ENCODE measurements at places on chromosomes 4 and X.

GRCh38 chr4:163611182-163611581 is 116.7 kb downstream of the TMA16 start:
- DNase-seq, result no peak

DNA sequence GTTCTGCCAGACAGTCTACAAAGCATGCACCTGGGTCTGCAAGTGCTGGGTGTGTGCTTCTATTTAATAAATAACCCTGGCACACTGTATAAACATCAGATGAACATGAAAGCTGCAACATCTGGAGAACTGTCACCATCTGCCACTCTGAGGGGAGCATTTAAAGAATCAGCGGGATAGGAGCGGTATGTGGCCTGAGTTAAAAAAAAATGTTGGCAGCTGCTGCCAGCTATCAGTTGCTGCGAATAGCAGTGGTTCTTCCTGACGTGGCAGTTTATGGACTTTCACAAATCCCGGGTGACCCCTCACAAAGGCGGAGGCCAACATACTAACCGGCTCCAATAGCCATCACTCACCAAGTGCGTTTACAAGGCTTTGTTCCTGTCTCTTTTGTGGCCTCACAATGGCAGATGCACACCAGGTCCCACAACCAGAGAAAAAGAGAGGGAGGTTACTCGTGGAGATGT is 95.1 kb downstream of the RASL11B start:
- DNase-seq, result peak; percentile 68

- no peak for DNase-seq
These were observed 763 bp downstream of the ASB9 start for GRCh38 chrX:15269120-15269519.

- no peak for DNase-seq
These were observed 102.2 kb downstream of the SEL1L3 start for GRCh38 chr4:25760518-25761157.

- peak; percentile 95 for DNase-seq
These were observed 17.8 kb downstream of the SCD5 start for GRCh38 chr4:82780752-82781231.

DNA sequence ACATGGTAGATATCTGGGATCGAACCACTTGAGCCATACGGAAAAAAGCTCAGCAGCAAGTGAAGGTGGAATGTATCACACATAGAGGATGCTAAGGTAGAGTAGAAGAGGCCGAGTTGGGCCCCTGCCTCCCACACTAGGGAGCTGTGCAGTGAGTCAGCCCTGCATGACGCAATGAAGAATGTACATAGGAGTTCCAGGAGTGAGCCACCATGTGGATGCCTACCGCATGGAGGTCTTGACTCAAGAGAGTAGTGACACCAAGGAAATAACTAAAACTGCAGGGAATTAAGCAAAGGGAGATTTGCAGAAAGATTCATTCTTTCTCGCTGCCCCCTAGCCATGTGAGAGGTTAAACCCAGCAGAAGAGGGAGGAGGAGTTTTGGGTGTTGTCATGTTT is 389.6 kb upstream of the IGFBP7 start:
- no peak for DNase-seq

- no peak for DNase-seq
These were observed 18.5 kb downstream of the ADRA2C start for GRCh38 chr4:3784454-3785291.

DNA sequence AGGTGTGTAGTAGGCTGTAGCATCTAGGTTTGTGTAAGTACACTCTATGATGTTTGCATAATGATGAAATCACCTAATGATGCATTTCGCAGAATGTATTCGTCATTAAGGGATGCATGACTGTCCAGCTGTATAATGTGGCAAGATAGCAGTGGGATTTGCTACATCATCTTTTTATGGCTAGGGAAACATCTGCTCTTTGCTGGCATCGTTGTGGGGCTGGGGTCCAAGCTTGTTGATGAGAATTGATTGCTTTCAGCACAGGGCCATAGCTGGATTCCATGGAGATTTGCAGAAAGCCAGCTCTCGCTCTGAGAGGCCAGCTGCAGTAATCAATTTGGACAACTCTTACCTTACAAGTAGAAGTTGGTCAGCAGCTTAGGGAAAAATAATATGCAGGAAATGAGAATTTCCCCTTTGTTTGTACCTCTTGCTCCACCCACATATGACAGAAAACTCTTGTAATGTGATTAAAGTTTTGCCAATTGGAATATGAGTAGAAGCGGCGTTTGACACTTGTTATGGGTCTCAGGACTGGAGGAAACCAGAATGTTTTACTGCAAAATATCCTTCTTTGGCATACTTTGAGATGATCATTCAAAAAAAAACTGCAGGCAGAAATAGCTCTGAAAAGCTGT is 310.5 kb downstream of the RAPGEF2 start:
- no peak for DNase-seq

DNA sequence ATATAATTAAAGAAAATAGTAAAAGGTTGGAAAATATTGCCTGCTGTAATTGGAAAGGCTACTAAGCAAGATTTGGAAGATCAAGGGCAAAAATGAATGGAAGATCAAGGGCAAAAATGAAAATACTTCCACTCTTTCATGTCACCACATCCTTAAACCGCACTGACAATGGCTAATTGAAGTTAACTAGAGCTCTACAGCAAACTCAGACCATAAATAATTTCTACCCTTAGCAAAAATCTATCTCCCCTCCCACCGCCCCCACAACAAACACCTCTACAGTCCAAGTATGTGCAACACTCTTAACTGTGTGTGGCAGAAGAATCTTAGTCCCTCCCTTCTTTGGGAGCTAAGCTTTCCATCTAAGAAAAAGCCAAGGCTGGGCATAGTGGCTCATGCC is 27.1 kb downstream of the ATP11C start:
- DNase-seq, result no peak

- DNase-seq, result no peak
These were observed 12.2 kb upstream of the NKRF start for GRCh38 chrX:119618439-119618838.

DNA sequence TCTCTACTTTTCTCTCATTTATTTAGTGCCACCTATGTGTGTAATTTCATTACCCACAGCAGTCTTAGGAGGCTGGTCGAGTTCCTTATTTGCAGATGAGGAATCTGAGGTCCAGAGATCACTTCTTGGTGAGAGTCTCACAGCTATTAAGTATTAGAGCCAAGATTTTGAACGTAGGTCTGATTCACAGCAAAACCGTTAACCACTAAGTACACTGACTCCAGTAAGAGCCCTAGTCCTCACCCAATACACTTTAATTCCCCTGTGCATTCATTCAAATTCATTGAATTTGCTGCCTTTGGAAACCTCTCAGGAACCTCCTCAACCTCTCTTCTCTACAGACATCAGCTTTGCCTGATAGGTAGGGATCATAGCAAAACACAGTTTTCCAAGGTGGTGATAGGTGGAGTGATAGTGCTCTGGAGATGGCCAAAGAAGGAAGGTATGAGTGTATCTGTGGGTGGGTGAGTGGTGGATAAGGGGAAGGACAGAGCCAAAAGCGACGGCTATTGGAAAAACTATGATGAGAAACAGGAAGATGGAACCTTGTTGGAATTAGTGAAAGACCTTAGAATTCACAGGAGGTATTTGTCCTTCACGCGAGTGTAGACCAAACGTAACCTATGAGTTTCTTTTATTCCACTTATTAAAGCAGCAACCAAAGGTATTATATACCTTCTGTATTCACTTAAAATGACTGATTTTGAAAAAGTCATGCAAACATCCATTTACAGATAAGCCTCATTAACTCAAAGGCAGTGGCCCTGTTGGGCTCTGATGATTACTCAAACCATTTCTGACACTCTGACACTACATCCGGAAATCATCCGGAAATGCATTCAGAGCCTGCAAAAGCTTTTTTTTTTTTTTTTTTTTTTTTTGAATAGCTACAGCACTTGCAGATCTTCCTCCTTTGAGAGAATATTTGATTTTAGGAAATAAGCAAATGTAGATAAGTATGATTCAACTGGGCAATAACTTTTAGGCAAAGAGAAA is 6.3 kb downstream of the FMR1 start:
- DNase-seq, result no peak

DNA sequence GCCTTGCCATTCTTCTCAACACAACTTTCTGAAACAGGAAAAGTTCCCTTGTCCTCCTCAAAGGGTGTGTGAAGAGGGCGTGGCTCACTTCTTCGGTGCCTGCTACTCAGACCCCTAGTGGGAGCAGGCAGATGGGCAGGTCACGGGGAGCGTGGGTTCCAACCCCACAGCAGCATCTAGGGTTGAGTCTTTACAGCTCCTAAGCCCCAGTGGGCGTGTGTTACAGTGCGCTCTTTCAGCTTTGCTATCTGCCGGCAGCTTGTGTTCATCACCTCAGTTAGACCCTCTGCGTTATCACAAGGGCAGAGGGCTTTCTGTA is 57.5 kb upstream of the KLF3 start:
- DNase-seq, result no peak

DNA sequence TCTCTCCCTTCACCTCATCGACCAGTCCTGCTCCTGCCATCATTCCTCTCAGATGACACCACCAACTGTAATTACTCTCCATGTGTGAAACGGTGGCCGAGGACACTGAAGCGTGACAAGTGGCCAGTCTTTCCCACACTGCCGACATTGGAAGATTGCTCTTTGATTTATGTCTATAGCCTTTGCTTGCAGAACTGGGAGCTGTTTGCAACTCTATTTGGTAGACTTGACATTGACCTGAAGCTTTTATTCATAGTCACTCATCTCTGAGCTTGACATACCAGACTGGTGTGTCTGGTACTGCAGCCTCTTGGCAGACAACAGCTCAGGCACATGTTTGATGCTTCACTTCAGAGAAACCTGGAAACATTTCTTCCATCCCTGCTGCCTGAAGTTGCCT is 121.8 kb upstream of the GALNT7 start:
- no peak for DNase-seq

- DNase-seq, result no peak
These were observed 9.3 kb upstream of the TBC1D19 start for GRCh38 chr4:26574563-26574962.

DNA sequence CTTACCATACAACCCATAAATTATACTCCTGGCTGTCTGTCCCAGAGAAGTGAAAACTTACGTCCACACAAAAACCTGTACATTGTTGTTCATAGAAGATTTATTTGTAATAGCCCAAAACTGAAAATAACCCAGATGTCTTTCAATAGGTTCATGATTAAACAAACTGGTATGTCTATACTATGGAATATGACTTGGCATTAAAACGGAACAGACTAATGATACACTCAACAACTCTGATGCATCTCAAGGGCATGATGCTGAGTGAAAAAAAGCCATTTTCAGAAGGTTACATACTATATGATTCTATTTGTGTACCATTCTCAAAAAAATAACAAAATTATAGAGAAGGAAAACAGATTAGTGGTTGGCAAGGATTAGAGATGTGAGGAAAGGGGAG is 11.6 kb upstream of the MND1 start:
- DNase-seq, result no peak

- no peak for DNase-seq
These were observed 48.0 kb upstream of the SOD3 start for GRCh38 chr4:24747234-24747975.

GRCh38 chrX:36803151-36803550 is 205.0 kb upstream of the FAM47C start:
- no peak for DNase-seq

- DNase-seq, result no peak
These were observed 687.0 kb upstream of the EPHA5 start for GRCh38 chr4:66357316-66357715.

DNA sequence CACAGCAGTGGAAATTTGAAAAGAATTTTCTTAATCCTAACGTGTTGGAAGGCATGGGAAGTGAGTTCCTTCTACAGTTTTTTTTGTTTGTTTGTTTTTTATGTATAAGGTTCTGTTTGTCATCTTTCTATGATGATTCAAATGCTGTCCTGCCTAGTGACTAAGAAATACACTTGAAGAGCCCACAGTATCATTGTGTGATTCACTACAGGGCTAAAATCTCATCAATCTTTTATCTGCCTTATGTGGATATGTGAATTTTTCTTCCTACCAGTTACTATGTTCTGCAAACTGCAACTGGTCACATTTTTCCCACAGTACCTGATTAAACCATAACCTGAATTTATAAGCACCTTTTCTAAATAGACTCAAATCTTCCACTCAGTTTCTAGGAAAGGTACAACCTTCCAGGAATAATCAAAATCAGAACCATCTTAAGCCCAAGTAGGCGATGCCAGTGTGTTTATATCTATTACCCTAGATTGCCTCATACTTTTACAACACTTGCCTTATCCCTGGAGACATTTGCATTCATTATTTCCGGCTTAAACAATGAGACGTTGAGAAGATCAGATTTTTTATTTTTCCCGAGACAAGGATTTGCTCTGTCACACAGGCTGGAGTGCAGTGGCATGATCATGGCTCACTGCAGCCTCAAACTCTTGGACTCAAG is 214.6 kb upstream of the GALNT7 start:
- DNase-seq, result no peak

- DNase-seq, result no peak
These were observed 109.2 kb downstream of the DCTD start for GRCh38 chr4:182807767-182808548.

DNA sequence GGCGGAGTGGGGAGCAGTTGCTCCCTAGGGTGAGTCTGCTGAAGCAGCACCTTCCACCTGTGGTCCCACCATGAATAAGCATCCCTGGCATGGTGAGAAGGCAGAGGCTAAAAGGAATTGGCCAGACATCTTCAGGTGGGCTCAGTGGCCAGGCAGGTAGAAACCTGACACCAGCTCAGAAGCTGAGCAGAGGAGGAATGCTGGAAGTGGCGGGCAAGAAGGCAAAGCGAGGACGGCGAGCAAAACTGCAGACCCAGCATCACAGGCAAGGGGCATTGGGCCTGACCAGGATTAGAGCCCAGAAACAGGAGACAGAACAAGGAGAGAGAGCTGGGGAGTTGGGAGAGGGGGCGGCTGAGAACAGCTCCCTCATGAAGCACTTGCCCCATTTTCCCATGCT is 25.3 kb downstream of the TSC22D3 start:
- no peak for DNase-seq

DNA sequence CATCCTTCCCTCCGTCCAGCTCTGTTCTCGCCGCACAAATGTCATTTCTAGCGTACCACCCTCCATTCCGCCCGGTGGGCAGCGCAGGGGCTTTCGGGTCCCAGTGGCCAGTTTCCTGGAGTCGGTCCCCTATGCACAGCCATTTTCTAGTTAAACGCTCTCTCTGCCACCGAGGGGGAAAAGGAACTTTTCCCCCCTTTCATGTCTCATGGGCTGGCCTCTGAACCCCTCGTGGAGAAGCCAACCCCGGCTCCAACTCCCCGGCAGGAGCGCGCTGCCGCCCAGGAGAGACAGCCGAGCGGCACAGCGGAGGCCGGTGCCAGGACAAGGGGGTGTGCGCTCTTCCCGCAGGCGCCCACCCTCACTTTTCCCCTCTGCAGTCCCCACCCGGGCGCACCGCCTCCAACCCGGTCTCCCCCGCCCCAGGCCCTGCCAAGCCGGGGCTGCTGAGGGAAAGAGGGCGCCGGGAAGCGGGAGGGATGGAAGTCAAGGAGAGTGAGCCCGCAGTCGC is 662 bp downstream of the APBB2 start:
- no peak for DNase-seq

Data from RPMI8226 (cell line).